ENCODE measurements at places on chromosomes 1 and 21.

- H3K27me3 ChIP-seq: peaks cover 37% of the 10 kb centered on the region
- H3K36me3 ChIP-seq: no peaks in the 10 kb centered on the region
- no peak overlapping the region for H3K4me3 ChIP-seq
- DNase-seq: no peak
- no peak overlapping the region for H3K27ac ChIP-seq
- H3K4me1 ChIP-seq: no peaks in the 10 kb centered on the region
These were observed 424.1 kb downstream of the CAMTA1 start for GRCh38 chr1:7209336-7209735.

DNA sequence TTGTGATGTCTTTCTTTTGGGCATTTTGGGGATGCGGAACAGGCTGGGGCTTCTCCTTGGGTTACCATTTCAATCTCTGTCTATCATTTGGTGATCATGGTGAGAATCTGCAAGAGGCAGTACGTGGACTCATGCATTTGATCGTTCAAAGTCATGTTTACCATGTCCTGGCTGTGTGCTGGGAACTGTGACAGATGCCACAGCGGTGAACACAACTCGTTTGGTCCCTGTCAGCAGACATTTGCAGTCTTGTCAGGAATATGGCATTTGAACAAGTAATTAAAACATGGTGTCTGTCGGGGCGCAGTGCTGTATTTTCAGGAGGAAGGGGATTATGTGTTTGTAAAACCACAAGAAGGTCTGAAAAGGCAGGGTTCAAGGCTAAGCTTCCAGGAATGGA, 103.3 kb upstream of the IGSF21 start:
- no peaks in the 10 kb centered on the region for H3K36me3 ChIP-seq
- no peaks in the 10 kb centered on the region for H3K4me1 ChIP-seq
- no peak overlapping the region for H3K27ac ChIP-seq
- no peak for DNase-seq

DNA sequence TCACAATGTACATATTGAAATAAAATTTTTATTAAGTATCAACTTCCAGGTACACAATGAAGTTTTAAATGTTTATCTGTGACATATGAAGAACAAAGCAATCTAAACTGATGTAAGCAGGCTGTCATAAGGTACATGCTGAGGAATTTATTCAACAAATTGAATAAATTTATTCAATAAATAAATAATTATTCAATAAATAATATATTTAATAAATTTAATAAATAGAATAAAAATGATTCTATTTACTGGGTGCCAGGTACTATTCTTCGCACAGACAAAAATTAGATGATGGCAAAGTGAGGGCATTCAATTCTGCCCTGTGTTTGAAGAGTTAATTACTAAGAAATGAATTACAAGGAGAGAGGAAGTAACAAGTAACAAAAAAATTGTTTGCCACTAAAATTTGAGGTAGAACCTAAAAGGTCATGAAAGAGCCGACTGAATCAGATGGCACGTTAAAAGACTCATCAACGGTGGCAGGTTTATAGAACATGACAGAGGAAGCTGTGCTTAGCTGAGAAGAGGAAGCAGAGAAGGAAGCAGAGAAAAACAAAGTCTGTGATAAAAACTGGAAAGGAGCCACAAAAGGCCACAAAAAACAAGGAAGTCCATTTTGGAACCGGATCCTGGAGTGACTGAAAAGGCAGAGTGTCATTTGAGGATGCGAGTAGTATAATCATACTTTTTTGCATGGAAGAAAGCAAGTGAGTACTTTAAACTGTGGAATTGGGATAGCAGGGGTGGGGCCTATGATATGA, 2.2 kb upstream of the USP24 start:
- DNase-seq: no peak
- H3K4me3 ChIP-seq: no peak overlapping the region
- H3K36me3 ChIP-seq: no peaks in the 10 kb centered on the region
- H3K27me3 ChIP-seq: no peaks in the 10 kb centered on the region

- no peak overlapping the region for H3K4me3 ChIP-seq
- H3K27me3 ChIP-seq: no peaks in the 10 kb centered on the region
- peaks cover 62% of the 10 kb centered on the region for H3K4me1 ChIP-seq
- H3K27ac ChIP-seq: peak overlapping the region; percentile 97
These were observed 39.3 kb downstream of the PLEKHA6 start for GRCh38 chr1:204320382-204320804.

- peaks cover 6% of the 10 kb centered on the region for H3K27me3 ChIP-seq
- peaks cover 20% of the 10 kb centered on the region for H3K4me1 ChIP-seq
- H3K27ac ChIP-seq: peak overlapping the region; percentile 70
- DNase-seq: no peak
These were observed 50.3 kb downstream of the CASQ2 start for GRCh38 chr1:115718011-115718754.

DNA sequence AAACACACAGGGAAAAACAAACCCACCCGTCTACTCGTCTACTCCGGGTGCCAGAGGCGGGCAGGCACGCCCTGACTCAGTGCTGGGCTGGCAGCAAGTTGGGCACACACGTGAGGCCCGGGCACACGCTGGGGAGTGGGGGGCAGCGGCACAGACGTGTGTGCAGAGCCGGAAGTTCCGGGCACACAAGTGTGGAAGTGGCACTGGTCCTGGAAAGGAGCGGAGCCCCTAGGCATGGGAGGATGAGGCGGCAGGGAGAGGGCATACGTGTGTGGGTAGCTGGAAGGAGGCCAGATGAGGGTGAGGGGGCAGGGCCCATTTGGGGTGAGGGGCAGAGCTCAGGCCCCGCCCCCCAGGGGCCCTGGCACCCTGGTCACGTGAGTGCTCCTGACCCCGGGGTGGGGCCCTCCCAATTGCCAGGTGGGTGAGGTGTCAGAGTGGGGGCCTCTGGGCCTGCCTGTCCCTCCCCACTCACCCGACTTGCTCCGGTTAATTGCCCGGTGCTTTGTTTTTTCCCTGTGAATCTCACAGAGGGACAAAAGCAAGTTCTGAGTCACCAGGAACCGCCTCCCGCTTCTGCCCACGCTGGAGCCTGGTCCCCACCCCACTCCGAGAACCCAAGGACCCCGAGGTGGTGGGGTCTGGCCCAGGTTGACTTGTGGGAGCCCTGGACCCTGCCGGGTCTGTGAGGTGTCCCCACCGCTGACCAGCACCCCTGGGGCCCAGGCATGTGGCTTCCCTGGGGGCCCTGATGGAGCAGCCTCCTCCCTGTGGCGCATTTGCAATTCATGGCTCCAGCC, 104.8 kb upstream of the CASZ1 start:
- no peak for DNase-seq
- peak overlapping the region; percentile 96 for H3K27ac ChIP-seq
- no peaks in the 10 kb centered on the region for H3K36me3 ChIP-seq
- H3K4me3 ChIP-seq: peak overlapping the region; percentile 81

DNA sequence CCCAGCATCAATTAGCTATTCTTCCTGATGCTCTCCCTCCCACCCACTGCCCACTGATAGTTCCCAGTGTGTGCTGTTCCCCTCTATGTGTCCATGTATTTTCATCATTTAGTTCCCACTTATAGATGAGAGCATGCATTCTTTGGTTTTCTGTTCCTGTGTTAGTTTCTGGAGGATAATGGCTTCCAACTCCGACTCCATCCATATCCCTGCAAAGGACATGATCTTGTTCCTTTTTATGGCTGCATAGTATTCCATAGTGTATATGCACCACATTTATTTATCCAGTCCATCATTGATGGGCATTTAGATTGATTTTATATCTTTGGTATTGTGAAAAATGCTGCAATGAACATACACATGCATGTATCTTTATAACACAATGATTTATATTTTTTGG, 30.2 kb downstream of the DISC1 start:
- no peak overlapping the region for H3K27ac ChIP-seq
- no peak for DNase-seq
- H3K4me1 ChIP-seq: no peaks in the 10 kb centered on the region
- H3K4me3 ChIP-seq: no peak overlapping the region
- no peaks in the 10 kb centered on the region for H3K36me3 ChIP-seq

DNA sequence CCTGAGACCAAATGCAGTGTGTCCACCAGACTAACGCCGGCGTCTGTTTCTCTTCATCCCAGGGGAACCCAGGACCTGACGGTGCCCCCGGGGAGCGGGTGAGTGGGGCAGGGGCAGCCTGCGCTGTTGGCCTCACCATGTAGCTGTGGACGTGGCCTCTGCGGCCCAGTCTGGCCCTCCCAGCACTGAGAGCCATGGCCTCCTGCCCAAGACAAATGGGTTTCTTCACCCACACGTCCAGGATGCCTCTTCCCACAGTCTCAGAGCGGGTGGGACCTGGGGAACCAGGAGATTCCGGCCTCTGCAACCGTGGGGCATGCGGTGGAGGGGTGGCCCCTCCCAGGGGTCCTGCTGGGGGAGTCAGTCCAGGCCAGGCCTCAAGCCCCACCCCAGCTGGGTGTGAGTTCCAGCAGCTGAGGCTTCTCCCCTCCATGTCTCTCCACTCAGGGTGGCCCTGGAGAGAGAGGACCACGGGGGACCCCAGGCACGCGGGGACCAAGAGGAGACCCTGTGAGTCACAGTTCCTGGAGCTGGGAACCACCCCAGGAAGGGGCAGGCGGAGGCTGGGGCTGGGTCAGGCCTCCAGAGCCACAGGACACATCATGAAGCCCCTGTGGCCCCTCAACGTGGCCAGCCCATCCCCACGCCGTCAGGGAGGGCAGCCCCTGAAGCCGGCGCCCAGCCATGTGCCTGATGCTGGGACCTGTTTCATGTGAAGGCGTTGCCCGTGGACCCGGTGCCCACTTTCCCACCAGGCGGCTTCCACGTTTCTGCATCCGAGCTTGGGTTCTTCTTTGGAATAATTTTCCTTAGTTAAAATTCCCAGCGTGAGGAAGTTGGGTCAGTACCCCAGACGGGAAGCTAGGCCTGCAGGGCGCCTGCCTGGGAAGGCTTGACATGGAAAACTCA, 11.0 kb downstream of the COL6A1 start:
- no peaks in the 10 kb centered on the region for H3K27me3 ChIP-seq
- H3K27ac ChIP-seq: no peak overlapping the region
- no peak for DNase-seq
- H3K36me3 ChIP-seq: no peaks in the 10 kb centered on the region
- no peaks in the 10 kb centered on the region for H3K4me1 ChIP-seq

- H3K4me3 ChIP-seq: no peak overlapping the region
- peaks cover 10% of the 10 kb centered on the region for H3K4me1 ChIP-seq
- no peak for DNase-seq
- no peaks in the 10 kb centered on the region for H3K27me3 ChIP-seq
- peaks cover 34% of the 10 kb centered on the region for H3K36me3 ChIP-seq
These were observed 210.0 kb downstream of the GABPA start for GRCh38 chr21:25944672-25945213.

GRCh38 chr1:15951341-15952153, 24.4 kb downstream of the ZBTB17 start:
- H3K27me3 ChIP-seq: no peaks in the 10 kb centered on the region
- H3K36me3 ChIP-seq: peaks cover 15% of the 10 kb centered on the region
- no peak overlapping the region for H3K4me3 ChIP-seq
- no peak for DNase-seq

- H3K4me1 ChIP-seq: no peaks in the 10 kb centered on the region
- H3K27me3 ChIP-seq: peaks cover 30% of the 10 kb centered on the region
- DNase-seq: no peak
- H3K36me3 ChIP-seq: no peaks in the 10 kb centered on the region
- H3K27ac ChIP-seq: no peak overlapping the region
These were observed 86.1 kb upstream of the CD53 start for GRCh38 chr1:110786802-110787327.

DNA sequence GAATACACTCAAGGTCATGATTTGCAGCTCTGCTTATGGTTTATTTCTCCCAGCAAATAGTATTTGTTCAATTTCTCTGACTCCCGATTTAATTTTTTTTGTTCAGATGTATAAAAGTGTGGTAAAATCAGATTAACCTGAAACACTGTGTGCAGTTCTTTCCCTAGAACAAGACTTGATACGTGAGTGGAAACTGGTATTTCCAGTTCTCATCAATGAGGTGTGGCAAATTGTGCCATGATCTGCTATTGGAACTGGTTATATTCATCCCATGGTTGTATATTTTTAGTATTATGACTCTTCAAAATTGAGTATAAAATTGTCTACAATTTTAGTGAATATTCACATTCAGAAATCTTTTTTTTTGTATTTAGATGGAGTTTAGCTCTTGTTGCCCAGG, 76.8 kb upstream of the IVNS1ABP start:
- no peaks in the 10 kb centered on the region for H3K27me3 ChIP-seq
- peak overlapping the region; percentile 82 for H3K27ac ChIP-seq
- H3K4me3 ChIP-seq: peak overlapping the region; percentile 34
- H3K4me1 ChIP-seq: peaks cover 5% of the 10 kb centered on the region
- H3K36me3 ChIP-seq: no peaks in the 10 kb centered on the region

DNA sequence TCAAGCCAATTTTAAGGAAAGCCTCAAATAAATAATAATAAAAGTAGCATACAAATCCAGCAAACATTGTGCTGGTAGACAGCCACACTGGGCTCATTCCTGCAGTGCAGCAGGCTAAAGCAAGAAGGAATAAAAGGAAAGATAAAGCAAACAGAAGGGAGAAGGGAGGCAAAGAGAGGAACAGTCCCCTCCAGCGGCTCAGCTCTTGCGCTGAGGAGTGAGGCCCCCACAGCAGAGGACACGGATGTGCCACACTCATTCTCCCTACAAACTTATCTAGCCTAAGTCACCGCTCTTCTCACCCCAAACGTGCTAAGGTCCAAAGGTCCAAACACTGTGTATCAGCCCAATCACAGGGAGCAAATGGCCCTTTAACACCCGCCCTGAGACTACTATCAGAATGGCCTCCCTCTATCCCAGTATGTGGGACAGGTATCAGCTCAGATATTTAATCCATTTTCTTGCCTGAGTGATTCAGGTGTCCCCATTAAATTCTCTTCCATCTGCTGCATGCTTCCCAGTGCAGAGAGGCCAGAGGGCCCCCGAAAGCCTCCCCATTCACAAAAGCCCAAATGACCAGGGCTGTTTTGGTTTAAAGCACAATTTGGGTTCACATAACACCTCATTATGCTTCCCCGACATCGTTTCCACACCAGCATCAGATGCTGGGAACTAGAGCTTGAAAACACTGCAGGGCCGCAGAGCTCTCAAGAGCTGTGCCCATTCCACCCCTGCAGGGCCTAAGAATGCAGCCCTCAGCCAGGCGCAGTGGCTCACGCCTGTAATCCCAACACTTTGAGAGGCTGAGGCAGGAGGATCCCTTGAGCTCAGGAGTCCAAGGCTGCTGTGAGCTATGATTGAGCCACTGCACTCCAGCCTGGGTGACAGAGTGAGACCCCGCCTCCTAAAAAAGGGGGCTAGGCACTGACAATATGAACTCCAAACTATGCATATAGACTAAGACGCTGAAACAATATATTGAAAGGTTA, 17.8 kb downstream of the CAPZB start:
- H3K27me3 ChIP-seq: no peaks in the 10 kb centered on the region
- DNase-seq: no peak
- peak overlapping the region; percentile 94 for H3K27ac ChIP-seq

- H3K36me3 ChIP-seq: peaks cover 8% of the 10 kb centered on the region
- no peaks in the 10 kb centered on the region for H3K27me3 ChIP-seq
- peaks cover 22% of the 10 kb centered on the region for H3K4me1 ChIP-seq
These were observed 16.3 kb downstream of the AGPAT3 start for GRCh38 chr21:43881283-43881682.

GRCh38 chr1:230407351-230407750, 18.8 kb downstream of the PGBD5 start:
- H3K4me3 ChIP-seq: no peak overlapping the region
- no peaks in the 10 kb centered on the region for H3K4me1 ChIP-seq
- H3K36me3 ChIP-seq: no peaks in the 10 kb centered on the region
- DNase-seq: no peak

GRCh38 chr1:212034516-212035122, 738 bp downstream of the INTS7 start:
- no peak for DNase-seq
- peaks cover 9% of the 10 kb centered on the region for H3K36me3 ChIP-seq
- no peaks in the 10 kb centered on the region for H3K27me3 ChIP-seq
- peaks cover 31% of the 10 kb centered on the region for H3K4me1 ChIP-seq
- peak overlapping the region; percentile 99 for H3K27ac ChIP-seq
